ENCODE measurements at places on chromosomes 7 and 10.
A peak's percentile ranks its signal among the peaks of the same experiment; 100 is the strongest.

- no peak for ATAC-seq
These were observed 177.0 kb downstream of the MYOF start for GRCh38 chr10:93305122-93305521.

DNA sequence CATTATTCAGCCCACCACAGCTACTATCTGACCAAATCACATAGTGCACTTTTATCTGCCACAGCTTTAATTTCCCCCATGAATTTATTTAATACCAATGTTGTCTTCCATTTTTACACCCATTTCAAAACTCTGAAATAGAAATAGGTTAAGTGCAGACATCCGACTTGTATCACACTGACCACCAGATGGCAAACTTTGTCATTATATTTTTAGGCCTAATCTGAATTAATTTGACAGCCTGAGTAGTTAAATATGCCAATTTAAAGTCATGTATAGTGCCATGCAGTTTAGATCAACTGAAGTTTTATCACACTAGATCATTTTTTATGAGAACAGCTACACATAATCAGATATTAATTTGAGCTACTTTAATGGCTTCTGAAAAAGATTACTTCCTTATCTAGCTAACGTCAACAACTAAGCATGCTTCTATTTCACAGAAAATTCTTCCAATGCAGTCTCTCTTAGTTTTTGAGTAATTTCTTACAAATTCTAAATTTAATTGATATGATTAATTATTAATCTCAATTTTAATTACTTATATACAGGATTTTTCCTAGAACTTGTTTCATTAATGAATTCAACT lies 566.4 kb downstream of the GFRA1 start:
- ATAC-seq: no peak

- ATAC-seq: no peak
These were observed 18.8 kb downstream of the CDC123 start for GRCh38 chr10:12214763-12215218.

- no peak for ATAC-seq
These were observed 97.8 kb upstream of the KLF6 start for GRCh38 chr10:3882855-3883254.

DNA sequence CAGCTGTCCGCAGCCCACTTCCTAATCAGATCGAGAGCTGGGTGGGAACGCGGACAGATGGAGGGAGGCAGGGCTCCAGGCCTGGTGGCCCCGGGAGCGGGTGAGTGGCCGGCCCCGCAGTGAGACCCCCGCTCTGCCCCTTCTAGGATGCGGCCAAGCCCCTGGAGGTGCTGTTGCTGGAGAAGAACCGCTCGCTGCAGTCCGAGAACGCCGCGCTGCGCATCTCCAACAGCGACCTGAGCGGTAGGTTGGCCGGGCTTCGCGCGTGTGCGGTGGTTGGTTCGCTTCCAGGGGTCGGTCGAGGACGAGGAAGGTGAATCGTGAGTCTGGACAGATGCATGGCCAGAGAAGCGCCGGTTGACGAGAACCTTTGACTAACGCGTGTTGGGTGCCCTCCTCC lies 91.3 kb upstream of the SH2B2 start:
- ATAC-seq: no peak

GRCh38 chr10:103916876-103917275 lies 1.1 kb downstream of the STN1 start:
- no peak for ATAC-seq

DNA sequence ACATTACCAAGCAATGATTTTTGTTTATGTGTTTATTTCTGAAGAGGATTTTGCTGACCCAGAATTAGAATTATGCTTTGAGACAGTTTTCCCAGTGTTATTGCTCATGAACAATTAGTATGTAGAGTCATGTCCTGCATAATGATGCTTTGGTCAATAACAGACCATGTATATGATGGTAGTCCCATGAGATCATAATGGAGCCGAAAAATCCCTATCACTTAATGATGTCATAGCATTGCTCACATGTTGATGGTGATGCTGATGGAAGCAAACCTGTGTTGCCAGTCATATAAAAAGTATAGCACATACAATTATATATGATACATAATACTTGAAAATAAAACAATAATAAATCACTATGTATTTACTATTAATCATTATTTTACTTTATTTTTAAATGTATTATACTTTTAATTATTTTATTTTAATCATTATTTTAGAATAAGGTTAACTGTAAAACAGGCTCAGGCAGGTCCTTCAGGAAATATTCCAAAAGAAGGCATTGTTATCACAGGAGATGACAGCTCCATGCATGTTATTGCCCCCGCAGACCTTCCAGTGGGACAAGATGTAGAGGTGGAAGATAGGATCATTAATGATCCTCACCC lies 33.5 kb downstream of the AHR start:
- ATAC-seq: no peak

DNA sequence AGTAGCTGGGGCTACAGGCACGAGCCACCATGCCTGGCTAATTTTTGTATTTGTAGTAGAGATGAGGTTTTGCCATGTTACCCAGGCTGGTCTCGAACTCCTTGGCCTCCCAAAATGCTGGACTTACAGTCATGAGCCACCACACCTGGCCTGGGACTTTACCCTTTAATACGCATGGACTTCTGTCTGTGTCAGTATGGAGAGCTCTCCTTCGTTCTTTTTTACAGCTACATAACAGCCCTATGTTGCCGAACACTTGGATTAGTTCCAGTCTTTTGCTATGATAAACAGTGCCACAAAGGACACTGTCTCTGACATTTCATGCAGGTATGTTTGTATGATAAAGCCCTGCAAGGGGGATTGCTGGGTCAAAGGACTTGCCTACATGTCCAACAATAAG lies 10.9 kb upstream of the OAT start:
- no peak for ATAC-seq

GRCh38 chr10:129049501-129049900 lies 417.5 kb upstream of the MGMT start:
- ATAC-seq: no peak

DNA sequence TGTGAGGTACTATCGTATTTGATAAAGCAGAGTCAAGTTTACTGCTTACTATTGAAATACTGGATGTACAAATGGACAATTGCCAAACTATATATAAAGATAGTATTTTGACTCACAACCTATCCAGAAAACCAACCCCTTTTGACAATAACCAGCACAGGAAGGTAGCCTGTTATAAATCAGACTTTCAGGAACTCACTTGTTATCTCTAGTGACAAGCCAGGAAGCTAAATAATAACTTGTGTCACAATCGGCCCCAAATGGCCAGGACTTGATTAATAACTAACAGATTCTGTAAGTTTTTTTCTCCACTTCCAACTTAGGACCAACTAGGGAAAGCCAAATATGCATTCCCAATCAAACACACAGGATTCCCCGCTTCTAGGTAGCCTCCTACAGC lies 38.8 kb upstream of the SLC35G1 start:
- no peak for ATAC-seq

DNA sequence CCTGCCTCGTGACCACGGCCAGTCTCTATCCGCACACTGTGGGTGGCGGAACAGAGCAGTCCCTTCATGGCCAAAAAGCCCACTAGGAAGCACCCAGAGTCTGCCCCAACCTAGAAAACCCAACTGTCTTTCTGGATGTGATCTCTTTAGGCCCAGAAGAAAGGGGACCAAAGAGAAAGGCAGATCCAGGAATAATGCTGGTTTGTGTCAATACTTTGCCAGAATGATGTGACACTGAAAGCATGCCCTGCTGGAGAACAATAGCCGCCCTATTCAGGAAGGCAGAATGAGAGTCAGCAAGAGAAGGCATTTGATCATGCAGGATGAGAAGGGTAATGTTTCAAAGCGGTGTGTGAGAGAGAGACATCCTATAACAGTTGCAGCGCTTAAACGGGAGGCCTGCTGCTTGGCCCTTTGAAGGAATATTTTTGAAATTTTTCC lies 274.7 kb downstream of the USP6NL start:
- no peak for ATAC-seq

DNA sequence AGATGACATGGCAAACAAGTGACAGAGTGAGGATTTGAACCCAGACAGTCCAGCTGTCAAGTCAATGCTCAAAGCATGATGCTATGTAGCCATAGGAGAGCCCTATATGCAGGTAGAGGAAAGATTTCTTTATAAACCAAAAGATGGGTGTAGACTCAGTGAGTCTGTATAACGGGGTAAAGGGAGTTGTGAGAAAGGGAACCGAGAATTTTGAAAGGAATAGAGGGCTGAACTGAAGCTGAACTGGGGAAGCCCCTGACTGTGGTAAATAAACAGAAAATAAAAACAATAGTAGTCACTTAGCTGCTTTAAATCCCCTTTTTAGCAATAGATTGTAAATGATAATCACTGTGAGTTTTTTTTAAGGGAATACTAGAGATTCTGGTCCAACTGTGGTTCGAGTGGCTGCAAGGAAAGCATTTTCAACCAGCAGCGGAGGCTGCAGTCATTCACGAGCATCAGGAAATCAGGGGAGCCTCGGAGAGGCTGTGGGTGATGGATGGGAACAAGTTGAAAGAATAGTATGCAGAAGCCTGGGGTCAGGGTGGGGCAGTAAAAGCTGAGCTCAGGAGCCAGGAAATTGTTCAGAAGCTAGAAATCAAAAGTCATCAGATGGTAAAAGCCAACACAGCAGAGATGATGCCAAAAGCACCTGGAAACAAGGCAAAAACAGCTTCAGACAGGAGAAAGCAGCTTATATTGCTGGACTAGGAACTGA lies 393.5 kb downstream of the GFRA1 start:
- ATAC-seq: no peak

GRCh38 chr7:6271060-6271658 lies 1.3 kb downstream of the CYTH3 start:
- ATAC-seq: peak; percentile 58

- no peak for ATAC-seq
These were observed 589 bp upstream of the ZFAND4 start for GRCh38 chr10:45673074-45673648.

GRCh38 chr10:43796781-43797180 lies 148.1 kb upstream of the ZNF32 start:
- no peak for ATAC-seq

GRCh38 chr10:7738536-7739407 lies 35.7 kb downstream of the ITIH2 start:
- ATAC-seq: no peak

GRCh38 chr10:51023636-51024035 lies 50.7 kb upstream of the PRKG1 start:
- no peak for ATAC-seq

DNA sequence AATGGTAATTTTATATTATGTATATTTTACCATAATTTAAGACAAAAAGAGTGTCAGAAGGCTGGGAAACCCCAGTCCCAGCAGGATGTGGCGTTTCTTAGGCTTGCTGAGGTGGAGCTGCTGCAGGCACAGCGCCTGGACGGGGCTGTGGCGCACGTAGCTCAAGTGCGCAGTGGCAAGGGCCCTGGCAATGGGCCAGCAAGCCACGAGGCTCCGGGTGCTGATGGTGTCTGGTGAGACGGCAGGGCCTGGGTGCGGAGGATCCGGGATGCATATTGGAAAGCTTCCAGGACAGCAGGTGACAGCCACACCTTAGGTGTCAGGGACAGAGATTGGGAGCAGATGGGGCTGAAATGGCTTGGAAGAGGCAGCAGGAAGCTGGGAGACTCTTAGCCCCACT lies 37.2 kb downstream of the CLEC2L start:
- no peak for ATAC-seq

DNA sequence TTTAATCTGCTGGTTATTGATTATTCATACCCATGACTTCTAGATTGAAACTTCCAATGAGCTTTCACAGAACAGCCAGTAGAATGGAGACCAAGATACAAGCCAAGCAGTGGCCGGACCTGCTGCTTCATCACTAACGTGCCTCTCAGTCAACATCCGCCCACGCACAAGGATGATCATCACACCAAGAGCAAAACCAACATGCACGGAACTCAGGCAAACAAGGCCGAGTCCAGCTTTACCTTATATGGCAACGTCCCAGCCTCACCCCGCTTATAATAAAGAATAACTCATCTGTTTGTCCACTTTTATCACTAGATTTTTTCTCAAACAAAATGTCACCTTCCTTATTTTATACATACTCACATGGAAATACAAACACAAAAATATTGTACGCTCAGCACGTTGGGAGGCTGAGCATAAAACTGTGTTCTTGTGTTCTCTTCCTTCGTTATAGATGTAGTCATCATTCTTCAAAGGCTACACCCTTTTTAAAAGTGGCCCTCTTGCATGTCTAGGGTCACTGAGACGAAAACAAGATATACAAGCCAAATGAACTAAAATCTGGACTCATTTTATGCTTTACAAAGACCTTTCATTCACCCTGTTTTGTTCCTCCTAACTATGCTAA lies 122.7 kb downstream of the SFMBT2 start:
- no peak for ATAC-seq

GRCh38 chr10:131729361-131729760 lies 171.4 kb upstream of the PPP2R2D start:
- no peak for ATAC-seq

GRCh38 chr10:79112881-79113431 lies 44.2 kb downstream of the ZMIZ1 start:
- ATAC-seq: peak; percentile 69

- no peak for ATAC-seq
These were observed 11.6 kb upstream of the TNPO3 start for GRCh38 chr7:129066290-129067131.

GRCh38 chr7:4951903-4952636 lies 6.9 kb downstream of the MMD2 start:
- ATAC-seq: no peak

DNA sequence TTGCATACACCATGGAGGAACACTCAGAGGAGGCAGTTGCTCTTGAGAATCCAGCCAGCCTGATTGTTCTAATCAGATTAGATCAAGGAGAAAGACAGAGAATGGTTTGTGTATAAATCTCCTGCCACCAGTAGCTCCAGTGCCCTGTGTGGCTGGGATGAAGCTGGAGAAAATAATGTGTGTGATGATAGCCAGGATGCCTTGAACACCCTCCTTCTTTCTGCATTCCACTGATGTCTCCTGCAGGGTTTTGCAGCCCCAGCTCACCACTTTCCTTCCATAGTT lies 614.7 kb upstream of the FOXK1 start:
- no peak for ATAC-seq

- ATAC-seq: no peak
These were observed 87.3 kb downstream of the ADCY1 start for GRCh38 chr7:45661302-45661995.

- no peak for ATAC-seq
These were observed 11.8 kb downstream of the MET start for GRCh38 chr7:116683786-116684185.

DNA sequence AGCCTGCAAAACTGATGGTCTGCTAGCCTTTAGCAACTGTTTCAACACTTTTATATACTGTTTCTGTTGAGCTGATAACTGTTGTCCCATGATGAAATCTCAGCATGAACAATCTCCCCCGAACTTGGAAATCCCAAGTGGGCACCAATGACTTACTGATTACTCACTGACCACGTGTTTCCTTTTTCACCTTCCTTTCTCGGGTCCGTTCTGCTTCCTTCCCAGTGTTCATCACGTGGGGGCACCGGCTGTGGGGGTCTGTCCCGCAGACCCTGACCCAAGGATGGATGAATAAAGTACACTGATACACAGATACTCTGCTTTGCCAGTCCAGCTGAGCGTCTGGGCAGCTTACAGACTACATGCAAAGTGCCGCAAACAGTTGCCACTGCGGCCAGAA lies 39.0 kb upstream of the RASGEF1A start:
- no peak for ATAC-seq

Measured in gastroesophageal sphincter (tissue), 4 donors.